ENCODE measurements at places on chromosomes 16 and 17.

- no peak for DNase-seq
Measured at GRCh38 chr16:49959552-49960277, 65.3 kb upstream of the CNEP1R1 start.

- DNase-seq: peak; percentile 1
Measured at GRCh38 chr17:66468241-66469087, 166.1 kb downstream of the PRKCA start.

DNA sequence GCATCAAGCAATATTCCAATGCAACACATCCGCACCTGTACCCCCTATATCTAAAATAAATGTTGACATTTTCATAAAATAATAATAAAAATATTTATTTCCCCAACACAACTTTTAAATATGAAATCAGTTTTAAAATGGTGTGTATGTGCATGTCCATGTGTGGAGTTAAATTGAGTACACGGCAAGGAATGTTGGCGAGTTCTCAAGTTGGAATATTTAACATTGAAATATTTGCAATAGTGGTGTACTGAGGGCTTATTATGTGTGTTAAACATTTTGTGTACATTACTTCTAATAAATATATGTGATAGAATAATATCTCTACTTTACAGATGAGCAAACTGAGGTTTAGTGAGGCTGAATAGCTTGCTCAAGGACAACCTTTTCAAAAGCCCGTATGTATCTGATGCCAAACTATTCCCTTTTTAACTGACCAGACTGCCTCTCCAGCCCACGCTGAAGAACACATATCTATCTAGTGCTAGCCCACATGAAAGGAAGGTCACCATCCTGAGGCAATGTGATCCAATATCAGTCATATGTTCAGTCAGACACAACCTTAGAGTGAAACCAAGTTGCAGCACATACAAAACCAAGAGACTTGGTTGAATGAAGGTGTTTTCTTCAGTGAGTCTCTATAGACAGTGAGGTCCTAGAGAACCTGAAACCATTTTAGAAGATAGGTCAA is 192.2 kb upstream of the CDH11 start:
- DNase-seq: no peak

GRCh38 chr17:76077584-76078110 is 1.3 kb upstream of the ZACN start:
- no peak for DNase-seq

GRCh38 chr17:16479264-16479663 is 12.7 kb downstream of the LRRC75A start:
- no peak for DNase-seq

GRCh38 chr17:72039490-72039889 is 81.3 kb upstream of the SOX9 start:
- no peak for DNase-seq

DNA sequence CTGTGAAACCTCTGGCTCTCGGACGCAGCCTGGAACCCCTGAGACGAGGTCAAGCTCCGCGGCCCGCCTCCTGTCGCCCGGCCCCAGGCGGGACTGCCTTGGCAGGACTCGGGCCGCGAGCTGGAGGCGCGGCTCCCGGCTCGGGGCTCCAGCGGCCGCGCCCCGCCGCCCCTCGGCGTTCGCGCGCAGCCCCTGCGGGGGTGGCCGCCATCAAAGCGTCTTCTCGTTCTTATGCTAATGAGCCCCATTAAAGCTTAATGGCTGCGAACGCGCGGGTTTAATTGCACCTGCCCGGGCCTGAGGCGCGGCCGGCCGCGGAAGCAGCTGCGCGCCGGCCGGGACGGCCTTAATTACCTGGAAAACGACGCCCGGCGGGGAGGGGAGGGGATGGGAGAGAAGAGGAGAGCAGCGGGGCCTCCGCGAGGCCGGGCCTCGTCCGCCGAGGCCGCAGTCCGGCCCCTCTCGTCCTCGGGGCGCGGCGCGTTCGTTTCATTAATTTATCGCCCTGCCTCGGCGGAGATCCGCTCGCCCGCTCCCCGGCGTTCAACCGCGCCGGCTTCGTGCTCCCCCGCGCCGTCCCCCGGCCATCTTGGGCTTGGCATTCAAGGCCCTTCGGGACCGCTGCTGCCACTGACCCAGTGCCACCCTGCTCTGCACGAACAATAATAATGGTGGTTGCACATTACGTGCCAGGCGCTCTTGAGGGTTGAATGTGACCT is 19.2 kb downstream of the RAI1 start:
- DNase-seq: no peak

Measured in GM12878 (cell line).